ENCODE measurements at places on chromosomes 7 and 10.

- DNase-seq, result no peak
Observed at GRCh38 chr10:96017191-96017687, 26.1 kb upstream of the CCNJ start.

DNA sequence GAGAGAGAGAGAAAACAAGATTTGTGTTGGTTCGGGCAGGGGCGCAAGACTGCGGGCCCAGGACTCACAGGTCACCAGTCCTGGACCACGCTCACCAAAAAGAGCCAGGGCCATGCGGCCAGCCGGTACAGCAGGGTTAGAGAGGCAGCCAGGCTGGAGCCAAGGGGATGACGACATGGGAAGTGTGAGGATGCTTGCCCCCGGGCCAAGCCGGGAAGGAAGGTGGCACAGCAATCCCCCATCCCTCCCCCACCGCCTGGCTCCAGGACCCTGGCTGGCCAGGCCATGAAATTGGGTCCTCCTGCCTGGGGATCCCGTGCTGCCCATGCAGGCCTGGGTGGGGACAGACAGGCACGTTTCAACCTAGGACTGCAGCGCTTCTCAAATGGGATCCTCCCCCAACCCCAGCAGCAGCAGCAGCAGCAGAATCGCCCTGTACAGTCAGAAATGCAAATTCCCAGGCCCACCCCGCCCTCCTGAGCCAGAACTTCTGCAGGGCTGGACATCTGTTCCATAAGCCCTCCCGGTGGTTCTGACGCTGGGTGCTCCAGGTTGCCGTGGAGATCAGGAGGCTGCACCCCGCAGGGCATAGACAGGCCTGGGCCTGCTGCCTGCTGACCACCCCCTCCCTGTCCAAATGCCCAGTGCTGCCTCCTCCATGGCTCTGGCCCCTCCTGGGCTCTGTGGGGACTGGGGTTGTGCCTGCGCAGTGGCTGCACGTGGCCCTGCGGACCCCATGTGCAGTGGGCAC is 35.0 kb downstream of the YKT6 start:
- no peak for DNase-seq

- no peak for DNase-seq
Observed at GRCh38 chr10:33684211-33684611, 349.7 kb upstream of the NRP1 start.

DNA sequence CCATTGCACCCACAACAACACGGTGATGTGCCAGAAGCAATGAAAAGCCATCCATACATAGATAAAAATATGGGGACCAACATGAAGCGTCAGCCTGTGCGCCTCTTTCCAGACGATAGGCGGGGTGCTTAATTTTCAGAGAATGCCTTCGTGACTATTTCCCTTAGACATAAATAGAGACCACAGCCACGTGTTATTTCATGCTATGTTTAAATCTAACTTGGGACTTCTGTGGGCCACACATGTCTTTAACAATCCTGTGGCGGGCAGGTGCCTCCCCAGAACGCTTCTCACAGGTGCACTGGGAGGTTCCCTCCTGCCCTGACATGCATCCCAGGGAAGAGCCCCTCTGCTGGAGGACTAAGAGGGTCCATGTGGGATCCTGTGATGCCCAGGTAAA is 259.7 kb downstream of the ADARB2 start:
- no peak for DNase-seq

- no peak for DNase-seq
Observed at GRCh38 chr7:42473099-42473498, 236.1 kb upstream of the GLI3 start.

All from ecto neural progenitor cell (in vitro differentiated cells).